LoVo (cell line): ENCODE measurements at places on chromosomes 1 and 21.

- no peak for DNase-seq
These were observed 81.2 kb upstream of the ABCD3 start for GRCh38 chr1:94336991-94337390.

DNA sequence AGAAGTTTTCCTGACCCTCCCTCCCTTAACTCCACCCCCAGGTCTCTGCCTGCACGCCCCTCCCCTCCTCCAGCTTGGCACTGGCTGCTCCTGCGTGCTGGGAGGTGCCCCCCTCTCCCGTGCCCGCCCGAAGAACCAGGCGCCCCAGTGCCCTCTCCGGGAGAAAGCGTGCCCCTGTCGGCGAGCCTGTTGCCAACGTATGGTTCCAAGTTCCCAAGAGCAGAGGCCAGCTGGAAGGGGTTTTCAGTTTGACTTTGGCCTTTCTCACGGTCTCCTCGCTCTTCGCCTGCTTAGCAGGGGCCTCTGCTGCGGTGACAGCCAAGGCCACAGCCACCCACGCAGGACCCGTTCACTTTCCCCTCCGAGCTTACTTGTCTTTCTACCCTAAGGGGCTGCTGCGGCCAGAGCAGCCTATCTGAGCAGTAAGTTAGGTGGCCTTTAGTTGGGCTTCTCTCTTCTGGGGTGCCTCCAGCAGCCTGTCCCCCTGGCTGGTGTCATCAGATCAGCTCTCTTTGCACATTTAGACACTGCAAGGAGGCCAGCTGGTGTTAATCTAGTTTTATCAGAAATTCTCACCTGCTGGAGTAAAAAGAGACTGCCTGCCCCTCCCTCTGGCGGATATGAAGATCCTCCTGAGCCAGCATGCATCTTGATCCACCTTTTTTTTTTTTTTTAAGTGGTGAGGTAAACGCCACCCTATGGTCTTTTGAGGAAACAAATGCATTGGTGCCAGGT, 1.5 kb downstream of the STUM start:
- no peak for DNase-seq

- no peak for DNase-seq
These were observed 48.5 kb upstream of the NRDC start for GRCh38 chr1:51927029-51927428.

DNA sequence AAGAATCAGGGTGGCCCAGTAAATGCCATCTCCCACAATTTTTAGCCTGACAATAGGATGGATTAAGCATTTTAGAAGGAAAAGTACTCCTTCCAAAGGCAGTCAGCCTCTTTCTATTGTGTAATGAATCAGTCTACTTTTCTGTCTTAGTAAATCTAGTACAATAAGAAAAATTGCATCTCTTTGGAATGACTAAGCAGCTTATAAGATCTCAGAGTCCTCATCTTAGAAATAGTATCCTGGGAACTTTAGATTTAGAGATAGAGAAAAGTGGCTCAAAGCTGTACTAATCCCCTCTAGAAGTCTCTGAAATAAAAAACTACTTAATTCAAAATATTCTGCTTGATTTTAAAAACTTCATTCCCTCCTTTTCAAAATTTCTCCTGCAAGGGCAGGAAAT, 81.4 kb downstream of the SLC44A5 start:
- DNase-seq: no peak

DNA sequence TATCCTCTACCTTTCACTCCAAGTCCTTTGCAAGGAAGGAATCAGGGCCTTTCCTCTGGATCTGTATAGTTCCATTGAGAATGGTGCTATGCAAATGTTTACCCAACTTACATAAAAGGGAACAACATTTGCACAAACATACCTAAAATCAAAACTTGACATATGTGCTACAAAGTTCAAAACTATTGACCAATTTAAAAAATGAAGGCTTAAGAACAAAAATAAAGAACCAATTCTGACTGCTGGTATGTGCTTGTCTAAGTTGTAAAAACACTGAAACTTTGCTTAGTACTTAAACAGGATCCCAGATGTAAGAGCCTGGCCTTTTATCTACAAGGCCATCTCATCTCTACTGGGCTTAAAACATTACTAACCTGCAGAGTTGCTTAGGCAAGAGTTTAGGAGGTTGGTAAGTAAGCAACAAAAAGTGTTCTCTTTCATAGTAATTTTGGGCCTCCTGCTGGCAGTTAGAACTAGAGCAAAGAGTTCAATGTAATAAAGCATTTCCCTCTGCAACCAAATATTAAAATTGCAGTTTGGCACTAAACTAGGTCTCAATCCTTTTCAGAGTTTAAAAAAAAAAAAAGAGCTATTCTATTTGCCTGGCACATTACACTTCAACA, 2.0 kb downstream of the SCMH1 start:
- no peak for DNase-seq

DNA sequence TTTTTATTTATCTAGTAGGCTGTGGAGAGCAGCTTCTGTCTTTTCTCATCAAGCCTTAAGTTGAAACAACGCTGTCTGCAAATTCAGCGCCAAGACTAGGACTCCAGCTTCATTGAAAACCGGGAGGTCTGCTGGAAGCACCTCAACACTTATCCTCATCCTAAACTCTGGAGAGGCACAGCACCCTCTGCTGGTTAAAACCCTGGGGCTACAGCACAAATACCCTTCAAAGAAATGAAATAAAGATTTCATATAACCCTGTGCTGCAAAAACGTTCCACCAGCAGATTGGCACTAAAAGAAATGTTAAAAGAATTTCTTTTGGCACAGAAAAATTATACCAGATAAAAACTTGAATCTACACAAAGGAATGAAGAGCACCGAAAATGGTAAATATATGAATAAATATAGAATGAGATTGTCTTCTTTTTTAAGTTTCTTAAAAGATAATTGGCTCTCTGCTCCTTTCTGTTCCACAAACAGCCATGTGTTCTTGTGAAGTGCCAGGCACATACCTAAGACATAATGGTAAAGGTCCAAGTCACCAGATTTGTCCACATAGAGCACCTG, 227.7 kb upstream of the SAMSN1 start:
- peak; percentile 39 for DNase-seq

- DNase-seq: no peak
These were observed 14.3 kb downstream of the S100A11 start for GRCh38 chr1:152022474-152022873.

- no peak for DNase-seq
These were observed 104.3 kb upstream of the ADAR start for GRCh38 chr1:154712166-154712810.

DNA sequence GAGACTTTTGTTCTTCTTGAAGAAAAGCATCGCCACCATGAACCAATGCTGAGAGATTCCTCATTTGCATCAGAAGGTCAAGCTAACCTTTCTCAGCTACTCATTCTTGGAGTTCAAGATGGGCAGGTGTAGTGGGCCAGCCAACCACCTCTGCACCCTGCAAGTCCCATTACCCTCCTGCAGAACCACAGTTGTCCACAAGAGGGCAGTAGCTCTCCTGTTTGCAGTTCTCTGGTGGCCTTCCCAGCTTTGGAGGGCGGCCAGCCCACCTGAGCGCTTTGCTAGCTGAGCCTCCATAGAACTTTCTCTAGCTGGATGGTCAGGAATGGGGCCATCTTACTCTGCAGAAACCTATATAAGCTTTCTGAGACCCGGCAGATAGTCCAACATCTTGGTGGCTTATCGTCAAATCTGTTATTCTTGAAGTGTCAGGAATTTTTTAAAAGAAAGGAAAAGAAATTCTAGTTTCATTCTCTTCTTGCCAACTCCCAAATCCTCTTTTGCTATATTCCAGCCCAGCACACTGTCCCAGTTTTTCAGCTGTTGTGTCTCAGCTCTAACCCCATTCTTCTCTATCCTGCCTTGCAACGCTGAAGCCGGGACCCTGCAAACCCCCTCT, 11.0 kb upstream of the LMX1A start:
- DNase-seq: peak; percentile 68

DNA sequence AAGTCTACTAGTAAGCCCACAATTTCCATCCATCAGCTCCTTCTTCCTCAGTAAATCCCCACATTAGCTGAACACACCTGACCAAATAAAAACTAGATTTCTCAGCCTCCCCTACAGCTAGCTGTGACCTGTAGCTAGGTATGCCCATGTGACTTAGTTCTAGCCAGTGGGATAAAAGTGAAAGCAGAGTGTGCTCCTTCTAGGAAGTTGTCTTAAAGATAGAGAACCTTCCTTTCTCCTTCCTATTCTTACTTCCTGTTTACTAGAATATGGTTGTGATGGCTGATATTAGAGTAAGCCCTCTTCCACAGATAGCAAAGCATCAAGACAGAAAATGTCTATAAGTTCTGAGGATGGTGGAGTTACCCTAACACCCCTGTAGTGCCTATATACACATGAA, 67.0 kb downstream of the PIK3R3 start:
- peak; percentile 77 for DNase-seq

DNA sequence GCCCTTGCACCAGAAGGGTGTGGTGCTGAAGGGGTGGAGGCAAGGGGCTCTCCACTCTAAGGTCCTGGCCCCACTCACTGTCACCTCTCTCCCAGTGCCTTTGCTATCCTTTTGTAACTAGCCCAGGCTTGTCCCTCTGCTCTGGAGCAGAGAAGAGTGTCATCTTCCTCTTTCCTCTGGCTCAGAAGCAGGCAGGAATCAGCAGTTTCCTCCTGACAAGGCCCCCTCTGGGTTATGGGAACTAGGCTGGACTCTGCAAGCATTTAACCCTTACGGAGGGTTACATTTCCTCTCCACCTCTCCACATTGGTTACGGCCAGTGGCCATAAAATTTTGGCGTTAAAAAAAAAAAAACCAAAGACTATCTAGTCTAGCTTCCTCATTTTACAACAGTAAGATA, 30.4 kb downstream of the PLXNA2 start:
- DNase-seq: no peak

GRCh38 chr1:167676205-167676915, 45.4 kb upstream of the MPZL1 start:
- no peak for DNase-seq

- DNase-seq: no peak
These were observed 132.6 kb downstream of the NTPCR start for GRCh38 chr1:233082778-233083550.

DNA sequence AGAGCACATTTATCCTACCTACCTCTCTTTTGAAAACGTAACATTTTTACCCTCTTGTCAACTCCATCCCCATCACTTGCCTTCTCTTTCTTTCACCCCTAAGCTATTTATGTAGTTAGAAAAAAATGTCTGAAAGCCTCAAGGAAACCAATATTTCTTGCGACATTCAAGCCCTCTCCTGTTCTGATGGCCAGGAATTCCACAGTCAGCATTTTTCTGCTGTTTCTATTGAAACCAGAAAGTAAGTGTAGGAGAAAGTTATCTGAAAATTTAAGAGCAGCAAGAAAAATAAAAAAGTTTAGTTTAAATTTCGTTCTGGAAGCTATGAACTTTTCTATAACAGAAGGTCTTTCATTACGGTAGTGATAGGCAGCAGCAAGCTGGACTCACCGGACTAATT, 247.6 kb upstream of the PBX1 start:
- no peak for DNase-seq

DNA sequence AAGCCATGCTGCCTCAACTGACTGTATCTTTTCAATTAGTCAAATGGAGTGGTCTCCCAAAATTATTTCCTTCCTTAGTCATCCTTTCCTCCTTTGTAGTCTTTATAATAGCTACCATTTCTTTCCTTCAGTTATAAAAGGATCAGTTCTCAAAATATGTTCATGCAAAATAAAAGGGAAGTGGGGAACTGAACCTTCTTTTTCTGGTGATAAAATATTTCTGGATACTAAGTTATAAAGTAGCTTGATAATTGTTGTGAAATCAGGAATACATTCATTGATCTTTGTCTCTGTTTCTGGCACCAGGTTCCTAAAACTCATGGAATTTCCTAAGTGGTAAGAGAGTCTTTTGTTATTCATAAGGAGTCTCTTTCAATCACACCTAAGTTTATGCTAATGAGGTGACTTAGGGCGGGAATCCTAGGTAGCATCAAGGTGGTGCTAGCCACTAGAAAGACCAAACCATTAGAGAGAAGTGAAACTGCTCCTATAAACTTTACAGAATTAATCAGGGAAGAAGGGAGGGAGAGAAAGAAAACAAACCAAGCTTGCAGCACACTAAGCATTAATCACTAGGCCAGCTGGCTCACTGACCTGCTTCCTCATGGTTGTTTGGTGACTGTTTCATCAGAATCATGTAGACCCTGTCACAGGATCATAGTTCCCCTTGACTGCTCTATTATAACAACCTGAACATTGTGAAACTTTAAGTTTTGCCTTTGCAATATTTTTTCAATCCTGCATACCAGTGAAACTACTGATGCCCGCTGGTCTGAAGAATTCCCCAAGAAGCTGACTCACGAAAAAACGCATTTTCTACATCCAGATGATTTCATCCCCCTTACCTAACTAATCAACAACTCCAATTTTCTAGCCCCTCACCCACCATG, 161.6 kb upstream of the PTBP2 start:
- DNase-seq: no peak

DNA sequence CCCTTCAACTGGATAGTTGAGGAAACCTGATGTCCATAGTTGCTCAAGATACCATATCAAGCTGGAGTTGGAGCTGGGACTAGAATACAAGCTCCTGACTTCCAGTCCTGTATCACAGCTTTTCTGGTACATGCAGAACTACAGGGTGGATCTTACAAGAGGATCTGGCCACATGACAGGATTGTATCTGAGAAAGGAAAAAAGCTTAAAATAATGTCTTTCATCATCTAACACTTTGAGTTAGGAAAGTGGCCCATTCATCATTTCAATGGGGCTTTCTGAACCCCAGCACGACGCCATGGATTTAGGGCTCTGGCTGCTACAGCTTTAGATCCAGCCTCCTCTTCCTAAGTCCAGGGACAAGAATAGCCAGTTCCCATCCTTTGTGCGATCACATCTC, 46.9 kb downstream of the RASSF5 start:
- no peak for DNase-seq

DNA sequence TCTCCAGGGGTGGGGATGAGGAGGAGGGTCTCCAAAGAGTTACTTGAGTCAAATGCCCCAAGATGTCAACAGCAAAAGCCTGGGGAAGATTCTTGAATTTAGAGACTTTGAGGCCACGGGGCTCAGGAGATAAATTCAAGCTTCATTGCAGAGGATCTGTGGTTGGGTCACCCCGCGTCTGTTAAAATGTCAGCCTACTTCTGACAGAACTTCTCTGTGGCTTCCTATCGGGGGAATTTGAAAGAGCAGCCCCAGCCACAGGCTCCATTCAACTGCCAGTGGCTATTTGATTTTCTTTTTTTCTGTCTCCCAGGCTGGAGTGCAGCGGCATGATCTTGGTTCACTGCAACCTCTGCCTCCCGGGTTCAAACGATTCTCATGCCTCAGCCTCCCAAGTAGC, 62.5 kb upstream of the EFHD2 start:
- no peak for DNase-seq

GRCh38 chr1:220970311-220970710, 91.1 kb downstream of the HLX start:
- no peak for DNase-seq

- DNase-seq: no peak
These were observed 209.5 kb downstream of the SMYD3 start for GRCh38 chr1:246297279-246298265.
